Activated T-cell treated with anti-CD3 and anti-CD28 coated beads, Interleukin-2, amount 50 U/mL, for 4 hours (primary cell): ENCODE measurements at places on chromosomes 5 and 9. TPM values are rescaled to one million over a fixed set of nuclear protein-coding genes. Genes with fewer than 3 reads are reported as not detected.

Gene P4HA2
- total RNA-seq: 0.86 TPM

Gene PCDHGA8
- total RNA-seq: not detected

Gene UBE2QL1
- total RNA-seq: not detected

Gene DNAJC21
- total RNA-seq: 64.0 TPM
